ENCODE measurements at places on chromosomes 7 and 10.
A peak's percentile ranks its signal among the peaks of the same experiment; 100 is the strongest.

GRCh38 chr7:48097521-48098231 lies 8.6 kb downstream of the UPP1 start:
- DNase-seq = no peak

DNA sequence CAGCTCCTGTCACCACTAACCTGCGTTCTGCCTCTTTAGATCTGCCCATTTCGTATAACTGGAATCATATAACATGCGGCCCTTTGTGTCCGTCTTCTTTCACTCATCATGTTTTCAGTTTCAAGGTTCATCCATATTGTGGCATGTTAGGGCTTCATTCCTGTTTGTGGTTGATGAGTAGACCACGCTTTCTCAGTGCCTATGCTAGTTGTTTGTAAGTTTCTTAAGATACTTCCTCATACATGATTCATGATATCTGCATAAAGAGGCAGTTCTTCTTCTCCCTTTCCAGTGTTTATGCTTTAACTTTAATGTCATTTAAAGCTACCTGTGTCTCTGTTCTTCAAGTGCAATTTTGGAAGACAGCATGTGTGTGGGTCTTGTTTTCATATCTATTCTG lies 79.5 kb upstream of the FAM20C start:
- no peak for DNase-seq

DNA sequence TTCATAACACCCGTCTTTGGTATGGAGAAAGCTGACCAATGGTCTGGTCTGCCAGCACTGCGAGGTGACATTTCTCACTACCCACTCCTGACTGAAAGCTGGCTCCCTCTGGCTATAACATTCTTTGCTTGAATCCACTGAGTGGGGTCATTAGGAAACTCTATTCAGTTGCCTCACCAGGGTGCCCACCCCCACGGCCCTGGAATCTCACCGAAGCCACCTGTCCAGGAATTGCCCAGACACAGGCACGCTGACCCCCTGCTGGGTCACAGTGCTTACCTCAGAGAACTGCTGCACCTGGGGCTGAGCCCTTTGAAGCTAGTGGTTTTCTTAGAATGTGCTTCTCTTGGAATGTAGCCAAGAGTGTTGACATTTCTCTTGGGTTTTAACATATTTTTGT lies 28.6 kb downstream of the HECW1 start:
- DNase-seq = no peak

GRCh38 chr10:89355394-89355931 lies 22.4 kb upstream of the IFIT1B start:
- DNase-seq = no peak

DNA sequence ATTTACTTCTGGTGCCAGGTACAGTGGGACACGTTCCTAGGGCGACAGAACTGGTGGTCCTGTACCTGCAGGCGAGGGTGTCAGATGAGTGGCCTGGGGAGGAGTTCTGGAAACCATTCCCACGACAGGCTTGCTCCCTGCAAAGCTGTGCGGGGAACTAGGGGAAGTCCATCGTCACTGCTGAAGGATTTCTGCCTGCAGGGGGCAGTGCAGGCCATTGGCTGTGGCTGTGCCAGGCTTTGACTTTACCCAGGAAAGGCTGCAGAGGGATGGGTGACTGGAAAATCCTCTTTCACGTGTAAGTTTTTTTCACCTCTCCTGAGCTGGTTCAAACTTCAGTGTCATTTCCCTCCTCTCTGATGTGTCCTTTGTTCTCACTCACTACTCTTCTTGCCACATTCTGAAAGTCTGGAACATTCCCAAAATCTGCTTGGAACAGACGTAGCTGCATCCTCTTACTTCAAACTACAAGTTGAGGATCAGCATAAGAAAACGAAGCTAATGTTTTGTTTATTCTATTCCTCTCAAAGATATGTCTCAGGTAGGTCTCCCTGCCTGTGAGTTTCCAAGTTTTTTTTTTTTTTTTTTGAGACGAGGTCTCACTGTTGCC lies 126.5 kb downstream of the SH2D4B start:
- peak; percentile 54 for DNase-seq

DNA sequence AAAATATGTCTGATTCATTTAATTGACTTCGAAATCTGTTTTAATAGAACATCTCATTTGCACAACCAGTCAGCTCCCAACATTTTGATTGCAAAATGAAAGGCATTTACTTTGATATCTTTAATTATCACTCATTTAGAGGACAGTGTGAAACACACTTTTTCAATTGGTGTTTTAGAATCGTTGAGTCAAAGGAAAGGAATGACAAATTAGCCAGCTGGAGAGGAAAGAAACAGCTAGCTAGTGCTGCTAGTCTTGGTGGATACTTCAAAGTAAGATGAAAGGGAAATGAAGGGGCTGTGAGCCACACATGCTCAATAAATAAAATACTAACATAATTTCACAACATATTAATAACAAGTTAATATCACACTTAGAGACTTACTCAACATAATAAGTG lies 570.2 kb downstream of the PHTF2 start:
- DNase-seq = no peak

GRCh38 chr10:77416311-77417135 lies 221.1 kb downstream of the KCNMA1 start:
- DNase-seq = no peak

GRCh38 chr10:116742367-116743265 lies at the start of gene HSPA12A:
Gene HSPA12A, minus strand, starts transcription at chr10:116742566. Its CDS starts 97 bp downstream, at chr10:116742469.
- peak; percentile 35 for DNase-seq

DNA sequence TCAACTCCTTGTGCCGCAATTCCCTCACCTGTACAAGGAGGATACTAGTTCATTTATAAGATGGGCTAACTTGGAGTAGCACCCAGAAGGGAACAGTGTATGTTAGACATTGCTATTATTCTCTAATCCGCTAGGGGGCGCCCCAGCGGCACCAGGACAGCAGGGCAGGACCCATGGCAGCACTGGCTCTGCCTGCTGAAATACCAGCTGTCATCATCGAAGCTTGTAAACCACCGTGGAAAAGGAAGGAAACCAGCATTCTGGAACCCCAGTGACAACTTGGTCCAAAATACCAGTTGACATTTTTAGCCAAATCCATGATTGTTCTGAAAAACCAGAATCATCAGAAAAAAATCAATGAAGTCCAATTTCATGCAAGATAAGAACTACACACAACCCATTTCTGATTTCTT lies 134.4 kb downstream of the ITGA8 start:
- DNase-seq = peak; percentile 26

DNA sequence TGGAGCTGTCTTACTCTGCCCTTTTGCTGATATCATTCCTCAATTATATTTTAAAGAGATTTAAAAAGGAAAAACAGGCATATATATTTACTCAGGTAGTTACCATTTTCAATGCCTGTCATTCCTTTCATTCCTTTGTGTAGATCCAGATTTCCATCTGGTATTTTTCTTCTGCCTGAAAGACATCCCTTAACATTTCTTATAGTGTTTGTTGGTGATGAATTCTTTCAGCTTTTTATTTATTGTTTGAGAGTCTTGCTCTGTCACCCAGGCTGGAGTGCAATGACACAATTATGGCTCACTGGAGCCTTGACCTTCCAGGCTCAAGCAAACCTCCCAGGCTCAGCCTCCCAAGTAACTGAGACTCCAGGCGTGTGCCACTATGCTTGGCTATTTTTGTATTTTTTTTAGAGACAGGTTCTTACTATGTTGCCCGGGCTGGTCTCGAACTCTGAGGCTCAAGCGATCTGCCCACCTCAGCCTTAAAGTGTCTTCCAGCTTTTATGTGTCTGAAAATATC lies 5.6 kb upstream of the POM121 start:
- DNase-seq = no peak

DNA sequence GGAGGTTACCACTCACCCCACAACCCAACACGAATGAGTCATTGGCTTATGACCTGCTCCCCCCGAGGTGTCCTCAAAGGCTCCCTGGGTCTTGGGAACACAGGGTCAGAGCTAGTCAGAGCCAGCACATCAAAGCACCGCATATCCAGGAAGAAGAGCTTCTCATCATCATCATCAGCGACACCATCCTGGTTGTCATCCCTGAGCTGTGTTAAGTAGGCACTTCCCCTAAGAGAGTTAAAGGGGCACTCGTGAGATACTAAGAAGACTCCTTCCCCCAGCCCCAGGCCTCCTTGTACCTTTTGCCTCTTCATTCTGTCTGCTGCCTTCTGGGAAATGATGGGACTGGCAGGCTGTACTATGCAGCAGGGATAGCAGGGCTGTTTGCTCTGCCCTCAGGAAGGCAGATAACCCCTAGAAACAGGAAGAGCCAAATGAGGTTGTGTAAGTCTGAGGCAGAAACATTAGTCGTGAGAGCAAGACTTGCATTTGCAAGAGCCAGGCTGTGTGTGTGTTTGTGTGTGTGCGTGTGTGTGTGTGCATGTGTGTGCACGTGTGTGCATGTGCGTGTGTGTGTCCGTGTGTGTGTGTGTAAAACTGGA lies 11.1 kb upstream of the CPA1 start:
- DNase-seq = peak; percentile 13

- peak; percentile 25 for DNase-seq
Observed at GRCh38 chr10:23525406-23525805, 86.5 kb downstream of the OTUD1 start.

- no peak for DNase-seq
Observed at GRCh38 chr7:94710256-94710655, 54.3 kb upstream of the SGCE start.

DNA sequence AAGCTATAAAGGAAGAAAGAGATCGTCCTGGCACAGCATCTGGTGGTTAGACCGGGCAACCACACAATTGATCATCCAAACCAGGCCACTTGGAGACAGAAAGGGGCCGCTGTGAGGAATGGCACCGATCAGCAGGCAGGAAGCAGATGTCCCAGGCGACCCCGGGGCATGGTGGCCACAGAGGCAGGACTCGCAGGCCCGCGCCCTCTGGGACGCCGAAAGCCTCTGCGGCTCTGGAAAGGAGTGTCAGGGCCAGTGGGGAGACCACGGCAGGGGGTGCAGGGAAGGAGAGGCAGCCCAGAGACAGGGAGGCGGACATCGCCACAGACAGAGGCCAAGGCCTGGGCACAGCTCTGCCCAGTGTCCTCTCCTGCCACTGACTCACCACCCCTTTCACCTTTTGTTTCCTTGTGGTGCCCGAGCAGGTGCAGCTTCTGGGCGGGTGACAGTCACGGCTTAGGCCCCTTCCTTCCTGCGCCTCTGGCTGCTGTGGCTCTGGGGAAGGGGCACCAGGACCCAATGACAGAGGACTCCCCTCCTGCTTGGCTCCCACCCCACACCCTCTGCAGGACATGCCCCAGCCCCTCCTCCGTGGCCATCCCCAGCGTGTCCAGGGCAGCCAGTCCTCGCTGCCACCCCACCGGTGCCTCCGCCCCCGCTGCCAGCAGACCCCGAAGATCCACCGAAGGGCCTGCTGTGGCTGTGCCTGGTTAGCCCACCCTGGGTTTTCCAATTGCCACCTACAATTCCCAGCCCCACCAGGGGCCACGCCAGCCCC lies 10.9 kb downstream of the STK32C start:
- no peak for DNase-seq

DNA sequence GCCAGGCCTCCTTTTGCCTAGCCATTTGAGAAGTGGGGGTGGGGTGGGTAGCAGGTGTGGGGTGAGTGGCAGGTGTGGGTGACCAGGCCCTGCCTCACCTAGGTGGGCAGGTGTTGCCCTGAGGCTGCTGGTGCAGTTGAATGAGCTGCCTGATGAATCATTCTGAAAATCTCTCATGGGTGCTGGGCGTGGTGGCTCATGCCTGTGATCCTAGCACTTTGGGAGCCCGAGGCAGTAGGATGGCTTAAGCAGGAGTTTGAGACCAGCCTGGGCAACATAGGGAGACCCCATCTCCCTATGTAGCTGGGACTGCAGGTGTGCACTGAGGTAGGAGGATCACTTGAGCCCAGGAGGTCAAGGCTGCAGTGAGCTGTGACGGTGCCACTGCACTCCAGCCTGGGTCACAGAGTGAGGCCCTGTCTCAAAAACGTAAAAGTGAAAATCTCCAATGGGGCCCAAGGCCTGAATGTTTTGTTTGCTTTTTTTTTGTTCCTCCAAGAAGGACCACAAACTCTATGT lies 17.7 kb downstream of the TSPAN14 start:
- DNase-seq = no peak

GRCh38 chr7:29234438-29234837 lies 39.9 kb downstream of the CHN2 start:
- DNase-seq = no peak

- DNase-seq = no peak
Observed at GRCh38 chr7:55554038-55554437, 18.3 kb downstream of the VOPP1 start.

- no peak for DNase-seq
Observed at GRCh38 chr7:90625562-90625961, 29.4 kb downstream of the CDK14 start.

DNA sequence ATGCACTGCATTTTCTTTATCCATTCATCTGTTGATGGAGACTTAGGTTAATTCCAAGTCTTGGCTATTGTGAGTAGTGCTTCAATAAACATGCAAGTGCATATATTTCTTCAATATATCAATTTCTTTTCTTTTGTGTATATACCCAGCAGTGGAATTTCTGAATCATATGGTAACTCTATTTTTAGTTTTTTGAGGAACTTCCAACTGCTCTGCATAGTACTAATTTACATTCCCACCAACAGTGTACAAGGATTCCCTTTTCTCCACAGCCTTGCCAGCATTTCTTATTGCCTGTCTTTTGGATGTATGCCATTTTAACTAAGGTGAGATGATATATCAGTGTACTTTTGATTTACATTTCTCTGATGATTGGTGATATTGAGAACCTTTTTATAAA lies 145.2 kb downstream of the LYZL1 start:
- no peak for DNase-seq

DNA sequence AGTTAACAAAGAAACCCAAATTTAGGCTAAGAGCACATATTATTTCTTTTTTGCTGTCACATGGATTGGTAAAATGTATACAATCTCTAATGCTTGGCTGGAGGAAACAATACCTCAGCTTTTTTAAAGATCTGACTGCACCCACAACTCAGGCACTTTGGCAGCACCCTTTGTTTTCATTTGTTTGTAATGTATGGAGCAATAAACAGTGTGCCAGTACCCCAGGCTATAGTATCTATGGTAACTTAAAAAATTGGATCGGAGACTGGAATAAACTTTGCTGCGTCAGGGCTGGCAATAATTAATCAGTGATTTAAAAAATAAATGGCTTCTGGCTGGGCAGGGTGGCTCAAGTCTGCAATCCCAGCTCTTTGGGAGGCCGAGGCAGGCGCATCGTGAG lies 27.2 kb downstream of the POLR1F start:
- DNase-seq = peak; percentile 59

Data from LNCaP clone FGC (cell line).